ENCODE measurements at places on chromosomes 2 and 18. TPM values are rescaled to one million over a fixed set of nuclear protein-coding genes. Genes with fewer than 3 reads are reported as not detected.

UGT1A4 gene
- total RNA-seq: not detected

RFTN2 gene
- 0.72 TPM for total RNA-seq

AGBL5 gene
- total RNA-seq: 14.9 TPM

SFTPB gene
- total RNA-seq: not detected

ADD2 gene
- total RNA-seq: not detected

TDRD15 gene
- total RNA-seq: not detected

SRD5A2 gene
- not detected for total RNA-seq

RPS27A gene
- 1,586 TPM for total RNA-seq
